ENCODE measurements at places on chromosomes 16 and 17.

- DNase-seq = no peak
Observed at GRCh38 chr17:20266806-20267458, 200.4 kb downstream of the LGALS9B start.

DNA sequence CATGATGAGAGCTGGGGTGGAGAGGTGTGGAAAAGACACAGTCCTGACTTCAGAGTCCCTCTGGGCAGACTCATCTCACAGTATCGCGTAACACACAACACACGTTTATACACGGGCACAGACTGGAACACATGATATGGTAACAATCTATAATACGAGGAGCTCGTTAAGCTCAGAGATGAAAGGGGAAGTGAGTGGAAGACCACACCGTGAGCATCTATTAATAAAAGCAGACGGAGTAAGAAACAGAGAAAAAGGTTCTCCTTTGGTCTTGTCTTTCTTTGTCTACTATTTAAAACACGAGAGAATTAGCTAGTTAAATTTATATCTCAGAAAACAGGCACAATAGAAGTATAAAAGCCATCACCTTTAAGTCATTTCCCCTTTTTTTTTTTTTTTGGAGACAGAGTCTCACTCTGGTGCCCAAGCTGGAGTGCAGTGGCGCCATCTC lies 13.5 kb downstream of the ANKRD11 start:
- no peak for DNase-seq

DNA sequence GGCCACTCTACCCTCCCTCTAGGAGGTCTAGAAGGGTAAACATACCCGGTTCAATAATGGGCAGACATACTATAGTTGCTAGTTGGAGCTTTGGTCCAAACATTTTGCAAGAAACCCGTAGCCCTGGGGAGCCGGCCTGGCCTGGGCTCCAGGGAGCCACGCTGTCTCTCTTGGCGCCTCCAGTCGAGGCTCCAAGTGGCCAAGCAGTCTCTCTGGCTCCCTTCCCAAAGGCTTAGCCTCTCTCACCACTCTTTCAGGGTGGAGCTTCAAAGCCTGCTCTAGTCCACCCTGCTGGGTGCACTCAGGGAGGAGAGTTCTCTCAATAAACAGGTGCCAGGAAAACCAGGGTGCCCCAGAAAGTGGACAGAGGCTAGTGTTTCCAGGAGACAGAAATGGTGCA lies 32.2 kb downstream of the RCVRN start:
- no peak for DNase-seq

DNA sequence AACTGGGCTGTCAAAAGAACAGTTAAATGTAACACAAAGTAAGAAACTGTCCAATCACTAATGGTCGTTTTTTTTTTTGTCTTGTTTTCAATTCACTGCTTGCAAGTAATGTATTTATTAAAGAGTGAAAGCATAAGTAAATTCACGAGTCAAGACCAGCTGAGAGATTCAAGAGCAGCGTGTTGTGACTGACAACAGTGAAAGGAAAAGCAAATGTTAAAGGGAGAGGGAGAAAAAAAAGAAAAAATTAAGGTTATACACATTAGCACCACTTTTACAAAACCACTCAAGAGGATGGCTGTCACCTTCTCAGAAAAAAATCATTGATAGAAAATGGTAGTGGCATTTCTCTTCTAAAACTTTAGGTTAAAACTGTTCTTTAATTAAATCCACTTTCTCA lies 36.1 kb downstream of the GPATCH8 start:
- no peak for DNase-seq

DNA sequence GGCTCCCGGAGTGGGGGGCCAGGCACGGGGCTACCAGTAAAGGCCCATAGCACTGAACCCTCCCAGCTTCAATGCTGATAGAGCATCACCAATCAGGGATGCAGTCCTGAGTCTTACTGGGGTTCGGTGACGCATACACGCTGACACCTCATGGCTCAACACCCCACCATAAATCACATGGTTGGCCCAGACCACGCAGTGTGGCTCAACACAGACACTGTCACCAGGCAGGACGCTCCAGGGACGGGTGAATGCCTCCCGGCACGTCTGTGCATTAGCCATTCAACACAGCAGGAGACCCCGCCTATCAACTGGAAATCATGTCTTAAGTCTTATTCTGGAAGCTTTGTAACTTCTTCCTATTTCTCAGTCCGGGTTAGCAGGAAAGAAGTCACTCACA lies 35.0 kb downstream of the NECAB2 start:
- DNase-seq = no peak

GRCh38 chr16:25411396-25412081 lies 153.9 kb upstream of the ZKSCAN2 start:
- no peak for DNase-seq

DNA sequence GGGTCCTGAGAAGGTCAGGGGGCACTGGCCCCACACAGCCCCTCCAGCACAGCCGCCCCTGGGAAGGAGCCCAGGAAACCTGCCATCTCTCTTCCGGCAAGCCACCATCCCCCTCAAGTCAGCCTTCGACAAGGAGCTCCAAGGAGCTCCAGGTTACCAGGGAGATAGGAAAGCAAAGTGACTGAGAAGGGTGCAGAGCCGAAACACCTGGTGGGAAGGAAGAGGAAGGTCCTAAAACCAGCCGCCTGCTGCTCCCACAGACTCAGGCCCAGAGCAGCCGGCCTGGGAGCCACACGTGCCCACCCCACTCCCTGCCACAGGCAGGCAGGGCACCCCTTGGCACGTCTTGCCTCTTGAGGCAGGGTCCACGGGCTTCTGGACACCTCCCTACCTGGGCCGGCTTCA lies 80.7 kb downstream of the TIMM22 start:
- no peak for DNase-seq

GRCh38 chr16:82504836-82505235 lies 121.9 kb upstream of the CDH13 start:
- DNase-seq = no peak

DNA sequence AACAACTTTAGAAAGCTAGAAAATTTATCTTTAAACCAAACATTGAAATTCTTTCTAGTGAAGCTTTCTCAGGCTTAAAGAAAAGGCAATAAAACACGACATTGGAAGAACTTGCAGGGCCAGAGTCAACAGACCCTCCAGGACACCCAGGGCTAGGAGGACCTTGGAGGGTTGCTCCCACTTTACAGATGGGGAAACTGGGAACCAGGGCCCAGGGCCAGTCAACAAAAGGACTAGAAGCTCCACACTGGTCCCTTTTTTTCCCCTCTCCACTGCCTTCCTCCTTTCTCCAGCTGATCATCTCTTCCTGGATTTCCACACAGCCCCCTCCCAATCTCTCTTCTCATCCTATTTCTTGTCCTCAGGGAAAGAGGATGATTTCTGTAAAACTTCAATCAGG lies 307.7 kb upstream of the CDH5 start:
- DNase-seq = no peak

- DNase-seq = no peak
Observed at GRCh38 chr17:31902693-31903092, 1.2 kb upstream of the UTP6 start.

GRCh38 chr16:84647828-84648594 lies at the start of gene KLHL36:
Gene KLHL36 (plus strand): TSS chr16:84648511. CDS start chr16:84650868, 2,357 bp downstream.
- peak; percentile 93 for DNase-seq

Data from cerebellum (tissue), 4 donors.